Stimulated activated CD4-positive, alpha-beta T cell treated with anti-CD3 and anti-CD28 coated beads, Interleukin-2, amount 100 ng/mL, for 24 hours (primary cell): ENCODE measurements at places on chromosomes 1 and 21.

- DNase-seq: no peak
Observed at GRCh38 chr1:26156285-26157038, 2.4 kb upstream of the FAM110D start.

DNA sequence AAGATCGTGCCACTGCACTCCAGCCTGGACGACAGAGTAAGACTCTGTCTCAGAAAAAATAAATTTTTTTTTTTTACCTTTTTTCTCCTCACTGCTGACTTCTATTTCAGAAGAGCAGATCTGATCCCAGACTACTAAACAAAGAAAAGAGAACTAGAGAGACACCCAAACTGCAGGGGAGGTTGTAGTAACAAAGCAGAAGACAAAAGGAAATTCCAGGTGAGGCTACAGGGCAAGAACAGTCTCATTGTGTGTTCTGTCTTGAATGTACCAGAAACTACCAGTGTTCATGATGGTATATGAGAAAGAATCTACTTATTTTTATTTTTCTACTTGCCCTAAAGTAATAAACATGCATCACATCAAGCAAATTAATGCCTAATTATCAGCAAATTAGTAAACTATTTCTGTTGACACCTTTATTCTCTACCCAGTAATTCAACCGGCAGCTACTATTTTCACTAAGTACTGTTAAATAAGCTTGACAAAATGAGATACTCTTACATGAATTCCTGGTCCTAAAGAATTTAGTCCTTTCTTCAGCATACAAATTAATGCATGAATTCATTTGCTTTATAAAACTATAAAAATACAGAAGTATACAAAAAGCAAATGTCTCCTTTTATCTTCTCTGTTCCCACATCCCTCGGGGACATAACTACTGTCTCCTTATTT is 40.6 kb downstream of the ARID4B start:
- no peak for DNase-seq

DNA sequence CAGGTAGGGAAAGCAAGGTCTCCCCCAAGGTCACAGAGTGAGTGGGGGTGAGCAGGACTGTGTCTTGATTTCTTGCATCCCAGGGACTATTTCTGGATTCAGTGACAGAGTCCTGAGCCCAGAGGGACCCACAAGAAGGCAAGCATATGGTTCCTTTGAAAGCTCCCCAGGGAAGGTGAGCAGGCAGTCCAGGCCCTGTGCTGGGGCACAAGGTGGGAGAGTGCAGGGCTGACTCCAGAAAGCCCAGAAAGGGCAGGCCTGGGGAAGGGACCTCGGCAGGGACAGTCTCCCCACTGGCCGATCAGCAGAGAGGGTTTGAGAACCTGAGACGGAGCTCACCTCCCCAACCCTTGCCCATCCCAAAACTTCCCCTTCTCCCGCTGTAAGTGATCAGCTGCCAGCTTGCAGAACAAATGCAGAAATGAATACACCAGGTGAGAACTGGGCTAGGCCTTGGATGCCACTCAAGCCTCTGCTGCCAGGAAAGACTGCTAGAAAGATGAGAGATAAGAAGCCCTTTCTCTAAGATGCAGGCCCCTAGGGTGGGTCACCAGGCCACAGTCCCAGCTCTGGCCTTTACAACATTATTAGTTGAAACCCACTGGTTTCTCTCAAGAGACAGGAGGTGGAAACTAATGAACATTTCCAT is 121.0 kb downstream of the GLIS1 start:
- no peak for DNase-seq

- DNase-seq: no peak
Observed at GRCh38 chr1:209311770-209312169, 271.7 kb upstream of the CAMK1G start.

DNA sequence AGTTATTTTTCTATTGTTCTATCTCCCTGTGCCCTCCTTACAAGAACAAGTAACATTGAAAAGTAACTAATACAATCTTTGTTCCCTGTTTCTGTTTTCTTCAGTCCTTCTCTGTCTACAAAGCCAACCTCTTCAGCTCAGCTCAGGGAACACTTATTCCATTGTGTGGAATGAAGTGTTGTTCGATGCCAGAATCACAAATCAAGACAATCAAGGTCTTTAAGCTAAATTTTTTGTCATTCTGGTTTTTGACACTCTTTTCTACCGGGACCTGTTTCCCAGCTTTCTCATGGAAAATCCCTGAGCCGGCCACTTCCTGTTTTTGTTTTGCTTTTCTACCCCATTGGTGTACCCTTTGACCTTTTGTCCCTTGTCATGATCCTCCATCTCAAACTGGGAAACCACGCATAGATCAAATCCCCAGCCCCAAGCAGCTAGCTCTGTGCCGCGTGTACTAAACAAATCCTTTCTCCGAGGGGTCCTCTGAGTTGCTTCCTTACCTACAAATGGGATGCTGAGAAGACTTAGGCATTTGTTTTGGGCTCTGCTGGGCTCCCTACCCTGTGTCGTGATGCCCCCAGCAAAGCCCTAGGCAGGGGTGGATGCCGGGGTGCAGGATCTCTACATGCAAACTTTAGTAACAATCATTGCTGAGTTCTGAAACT is 141.8 kb downstream of the TOMM20 start:
- no peak for DNase-seq

DNA sequence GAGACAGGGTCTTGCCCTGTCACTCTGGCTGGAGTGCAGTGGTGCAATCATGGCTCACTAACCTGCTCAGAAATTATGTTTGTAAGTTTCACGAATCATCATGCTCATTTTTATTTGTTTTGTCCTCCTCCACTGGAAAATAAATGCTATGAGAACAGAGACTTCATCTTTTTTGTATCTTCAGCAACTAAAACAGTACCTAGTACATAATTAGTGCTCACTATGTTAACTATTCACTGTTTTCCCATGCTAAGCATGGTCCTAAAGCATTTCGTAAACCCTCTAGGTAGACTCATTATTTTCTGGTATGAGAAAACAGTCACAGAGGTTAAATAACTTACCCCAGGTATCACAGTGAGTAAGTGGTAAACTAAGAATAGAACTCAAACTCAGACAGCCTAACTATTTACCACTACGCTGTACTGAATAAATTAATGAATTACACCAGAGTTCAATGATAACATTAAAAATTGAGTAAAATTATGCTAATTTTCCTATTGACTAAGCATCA is 118.4 kb downstream of the RERE start:
- no peak for DNase-seq

DNA sequence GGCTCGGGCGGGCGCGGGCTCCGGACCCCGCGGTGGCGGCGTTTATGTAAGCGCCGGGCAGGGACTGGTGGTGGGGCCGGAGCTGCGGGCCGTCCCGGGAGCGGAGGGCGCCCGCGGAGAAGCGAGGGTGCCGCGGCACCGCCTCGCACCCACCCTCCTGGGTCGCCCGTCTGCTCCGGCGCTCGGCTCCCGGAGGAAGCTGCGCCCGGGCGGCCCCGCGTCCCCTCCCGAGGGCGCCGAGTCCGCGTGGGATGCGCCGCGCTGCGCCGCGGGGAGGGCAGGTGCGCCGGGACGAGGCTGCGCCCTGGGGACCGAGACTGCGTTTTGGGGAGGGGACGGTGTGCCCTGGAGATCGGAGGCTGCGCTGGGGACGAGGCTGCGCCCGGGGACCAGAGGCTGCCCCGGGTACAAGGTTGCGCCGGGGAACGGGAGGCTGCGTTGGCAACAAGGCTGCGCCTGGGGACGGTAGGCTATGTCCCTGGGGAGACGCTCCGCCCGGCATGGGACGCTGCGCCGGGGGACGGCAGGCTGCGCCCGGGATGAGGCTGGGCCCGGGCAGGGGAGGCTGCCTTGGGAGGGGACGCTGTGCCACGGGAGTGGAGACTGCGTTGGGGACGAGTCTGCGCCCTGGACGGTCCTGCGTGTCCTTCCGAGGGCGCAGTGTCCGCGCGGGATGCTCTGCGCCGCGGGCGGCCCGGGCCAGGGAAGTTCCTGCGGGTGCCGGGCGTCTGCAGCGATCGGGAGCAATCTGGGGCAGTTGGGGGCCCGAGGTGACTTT is 627 bp downstream of the ADARB1 start:
- peak; percentile 50 for DNase-seq

DNA sequence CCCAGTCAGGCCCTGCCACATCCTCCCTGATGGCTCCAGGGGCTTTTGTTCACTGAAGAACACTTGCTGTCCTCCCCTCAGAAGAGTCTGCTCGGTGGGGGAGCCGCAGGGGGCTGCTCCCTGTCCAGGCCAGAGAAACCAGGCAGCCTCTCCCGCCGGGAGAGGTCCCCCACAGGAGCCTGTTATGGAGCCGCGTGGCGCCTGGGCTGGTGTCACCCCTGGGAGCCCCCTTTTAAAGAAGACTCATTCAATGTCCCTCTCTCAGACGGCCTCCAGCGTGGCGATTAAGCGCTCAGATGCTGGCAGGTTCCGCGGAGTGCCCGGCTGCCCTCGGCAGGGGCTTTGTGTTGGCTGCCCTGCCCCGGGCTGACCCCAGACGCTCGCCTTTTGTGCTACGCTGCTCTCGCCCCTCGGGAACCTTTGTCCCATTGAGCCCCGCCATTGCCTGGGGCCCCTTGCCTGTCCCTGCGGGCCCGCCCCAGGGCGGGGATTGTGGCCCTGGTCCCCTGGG is 43.1 kb downstream of the SKI start:
- DNase-seq: no peak

GRCh38 chr1:167623951-167624350 is 6.1 kb upstream of the RCSD1 start:
- no peak for DNase-seq

GRCh38 chr1:241376701-241377100 is 19.7 kb upstream of the RGS7 start:
- DNase-seq: no peak

- DNase-seq: no peak
Observed at GRCh38 chr1:20491866-20492265, 5.9 kb upstream of the CAMK2N1 start.

- no peak for DNase-seq
Observed at GRCh38 chr1:170495006-170495405, 37.0 kb upstream of the GORAB start.

GRCh38 chr1:94628499-94628843 is 86.9 kb upstream of the F3 start:
- no peak for DNase-seq

DNA sequence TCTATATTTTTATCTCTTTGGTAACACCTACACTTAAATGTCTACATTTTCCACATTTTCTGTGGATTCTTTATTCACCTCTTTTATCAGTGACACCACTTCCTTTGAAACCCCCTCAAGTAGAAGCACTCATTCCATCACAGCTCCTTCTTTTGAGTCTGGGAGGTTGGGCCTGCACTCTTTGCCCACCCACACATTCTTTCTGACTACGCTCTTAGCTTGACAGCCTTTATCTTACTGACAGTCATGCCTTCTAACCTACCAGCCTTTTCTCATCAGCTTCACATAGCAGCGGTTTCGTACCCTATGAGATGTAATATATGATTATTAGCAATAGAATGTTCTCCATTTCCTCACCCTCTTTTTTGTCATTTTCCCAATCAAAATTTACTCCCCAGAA is 151.9 kb downstream of the TNFSF18 start:
- no peak for DNase-seq

DNA sequence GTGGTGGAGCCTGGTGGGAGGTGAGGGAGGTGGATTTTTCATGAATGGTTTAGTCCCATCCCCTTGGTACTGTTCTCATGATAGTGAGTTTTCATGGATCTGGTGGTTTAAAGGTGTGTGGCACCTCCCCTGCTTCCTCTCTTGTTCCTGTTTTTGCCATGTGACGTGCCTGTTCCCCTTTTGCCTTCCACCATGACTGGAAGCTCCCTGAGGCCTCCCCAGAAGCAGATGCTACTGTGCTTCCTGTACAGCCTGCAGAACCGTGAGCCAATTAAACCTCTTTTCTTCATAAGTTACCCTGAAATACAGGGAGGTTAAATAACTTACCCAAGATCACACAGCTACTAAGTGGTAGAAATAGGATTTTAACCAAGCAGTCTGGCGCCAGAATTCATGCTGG is 4.3 kb upstream of the HEYL start:
- DNase-seq: no peak

GRCh38 chr1:181086926-181087325 is 1.6 kb upstream of the IER5 start:
- no peak for DNase-seq

DNA sequence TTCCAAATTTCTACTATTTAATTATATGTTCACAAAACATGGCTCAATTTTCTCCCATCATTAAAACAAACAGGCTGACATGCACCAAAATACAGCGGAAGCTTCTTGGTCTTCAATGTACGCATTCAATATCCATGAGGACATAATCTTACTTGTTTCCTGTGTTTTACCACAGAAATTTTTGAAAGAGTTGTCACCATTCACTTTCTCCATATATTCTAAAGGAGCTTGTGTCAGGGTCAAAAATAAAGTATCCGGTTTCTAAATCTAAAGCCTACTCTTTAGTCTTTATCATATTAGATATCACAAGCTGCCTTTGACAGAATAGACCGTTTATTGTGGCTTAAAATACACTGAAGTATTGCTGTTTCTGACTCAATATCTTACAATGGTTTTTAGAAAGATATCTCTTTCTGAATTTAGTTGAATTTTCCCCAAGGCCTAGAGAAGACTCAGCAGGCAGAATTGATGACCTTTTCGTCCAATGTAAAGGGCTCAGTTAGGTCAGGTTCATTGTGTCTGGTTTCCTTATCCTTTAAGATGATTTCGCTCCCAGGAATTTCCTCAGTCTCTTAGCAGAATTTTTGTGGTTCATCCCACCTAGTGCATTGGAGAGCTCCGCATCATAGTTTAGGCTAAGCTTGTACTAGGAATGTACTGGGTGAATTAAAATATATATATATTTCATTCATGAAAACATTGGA is 717.2 kb downstream of the NCAM2 start:
- DNase-seq: no peak

- DNase-seq: no peak
Observed at GRCh38 chr1:156866249-156866909, 5.7 kb downstream of the NTRK1 start.

DNA sequence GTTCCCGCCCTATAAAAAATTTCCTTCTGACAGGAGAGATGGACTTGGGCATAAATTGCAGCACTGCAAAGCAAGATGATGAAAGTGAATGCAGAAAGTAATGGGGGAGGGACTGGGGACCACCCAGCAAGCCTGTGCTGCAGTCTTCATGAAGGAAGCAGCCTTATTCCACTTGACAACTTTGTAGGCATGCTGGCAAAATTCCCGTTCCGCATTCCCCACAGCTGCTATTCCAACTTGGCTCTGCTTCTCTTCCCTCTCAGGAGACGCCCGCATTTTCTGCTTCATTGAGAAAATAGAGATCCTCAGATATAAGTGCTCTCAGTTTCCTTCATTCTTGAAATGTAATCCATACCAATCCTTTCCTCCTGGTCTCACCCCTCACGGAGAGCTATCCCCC is 2.4 kb downstream of the HMGB4 start:
- no peak for DNase-seq

DNA sequence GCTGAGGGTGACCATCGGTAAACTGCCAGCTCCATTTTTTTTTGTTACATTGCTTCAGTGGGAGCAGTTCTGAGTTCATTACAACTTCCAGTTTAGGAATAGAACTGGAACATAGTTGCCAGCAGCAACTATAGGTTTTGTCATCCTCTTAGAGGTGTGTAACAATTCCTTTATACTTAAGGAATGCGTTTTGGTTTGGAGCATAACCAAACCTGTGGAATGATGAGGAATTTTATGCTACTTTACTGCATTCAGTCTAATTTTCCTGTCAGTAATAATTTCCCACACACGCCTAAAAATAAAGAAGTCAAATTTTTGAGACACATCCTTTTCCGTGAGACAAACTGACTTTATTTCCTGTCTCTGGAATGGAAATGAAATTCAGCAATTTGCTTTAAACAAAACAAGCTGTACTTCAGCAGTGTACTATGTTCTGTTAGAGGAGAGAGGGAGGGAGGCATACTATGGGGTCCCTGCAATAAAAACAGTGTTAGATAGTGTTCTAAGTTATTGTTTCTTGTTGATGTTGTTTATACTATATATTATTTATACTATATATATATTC is 4.8 kb upstream of the AMPD1 start:
- DNase-seq: no peak

GRCh38 chr1:42768172-42768571 is 1.1 kb downstream of the C1orf50 start:
- no peak for DNase-seq
